ENCODE measurements at places on chromosomes 7 and 10.

DNA sequence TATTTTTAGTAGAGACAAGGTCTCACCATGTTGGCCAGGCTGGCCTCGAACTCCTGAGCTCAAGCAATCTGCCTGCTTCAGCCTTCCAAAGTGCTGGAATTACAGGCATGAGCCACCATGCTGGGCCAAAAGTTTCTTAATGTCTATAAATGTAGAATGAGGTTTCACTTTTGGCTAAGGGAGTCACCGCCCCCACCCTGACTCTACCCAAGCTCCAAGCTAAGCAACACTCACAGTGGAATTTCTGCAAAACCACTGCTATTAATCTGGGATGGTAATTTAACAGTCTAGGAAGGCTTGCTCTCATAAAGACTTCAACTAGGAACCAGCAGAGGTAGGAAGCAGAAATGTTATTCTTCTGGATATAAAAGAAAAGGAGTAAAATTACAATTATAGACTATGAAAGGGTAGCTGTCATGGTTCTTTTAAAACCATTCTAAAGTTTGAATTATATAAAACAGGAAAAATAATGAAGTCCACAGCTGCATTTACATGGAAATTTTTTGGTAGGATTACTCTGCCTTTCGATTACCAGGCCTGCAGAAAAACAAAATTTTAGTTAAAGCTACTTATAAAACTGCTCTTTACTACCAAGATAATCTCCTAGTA, 211.6 kb downstream of the SFMBT2 start:
- DNase-seq: no peak

GRCh38 chr10:35940141-35941041, 298.3 kb upstream of the FZD8 start:
- DNase-seq: no peak

GRCh38 chr10:42988069-42988468, 88.8 kb upstream of the RET start:
- DNase-seq: no peak

DNA sequence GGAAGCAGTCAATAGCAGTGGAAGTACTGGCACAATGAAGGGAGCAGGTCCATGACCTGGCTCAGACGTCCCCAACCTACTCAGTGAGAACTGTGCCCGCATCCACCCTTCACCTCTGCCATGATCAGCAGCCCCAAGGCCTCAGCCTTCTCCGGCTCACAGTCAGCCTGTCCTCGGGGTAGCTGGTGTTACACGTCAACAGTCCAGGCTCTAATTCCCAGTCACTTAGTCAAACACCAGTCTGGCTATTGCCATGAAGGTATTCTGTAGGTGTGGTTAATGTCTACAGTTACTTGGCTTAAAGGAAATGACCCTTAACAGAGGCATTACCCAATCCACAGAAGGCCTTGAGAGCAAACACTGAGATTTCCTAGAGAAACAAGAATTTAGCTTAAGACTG, 49.1 kb downstream of the GRB10 start:
- no peak for DNase-seq

DNA sequence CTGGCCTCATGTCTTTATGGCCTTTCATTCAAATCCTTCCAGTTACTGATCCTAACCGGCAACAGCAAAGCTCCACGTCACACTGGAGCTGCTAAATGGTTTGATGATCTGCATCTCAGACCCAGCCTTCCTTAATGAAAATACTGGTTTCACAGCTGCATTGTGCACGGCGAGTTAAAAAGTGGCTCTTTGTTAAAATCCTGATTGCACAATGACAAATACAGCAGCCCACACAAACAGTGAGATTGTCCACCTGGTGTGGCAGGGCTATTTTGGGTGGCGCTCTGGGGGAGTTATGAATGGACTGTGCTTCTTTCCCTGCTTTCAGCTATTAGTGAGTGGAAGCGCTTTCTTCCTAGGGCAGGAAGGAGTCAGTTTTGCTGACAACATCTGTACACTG, 63.4 kb upstream of the C1QL3 start:
- no peak for DNase-seq

DNA sequence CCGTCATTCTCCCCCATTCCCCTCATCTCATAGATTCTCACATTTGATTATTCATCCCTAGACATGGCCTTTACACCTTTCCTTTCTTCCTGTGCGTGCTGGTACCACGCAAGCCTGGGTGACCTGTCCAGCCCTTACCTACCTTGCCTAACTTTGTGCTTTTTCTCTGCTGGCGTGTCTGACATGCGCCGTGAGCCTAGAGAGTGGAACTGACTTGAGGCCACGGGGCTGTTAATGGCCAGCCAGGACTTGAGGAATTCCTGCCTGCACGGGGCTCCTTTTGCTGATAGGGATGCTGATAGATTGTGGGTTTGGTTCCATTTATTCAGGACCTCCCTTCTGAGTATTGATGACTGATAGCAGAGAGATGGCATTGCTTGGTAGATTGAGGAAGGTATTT, 134.2 kb downstream of the DOCK1 start:
- DNase-seq: no peak

DNA sequence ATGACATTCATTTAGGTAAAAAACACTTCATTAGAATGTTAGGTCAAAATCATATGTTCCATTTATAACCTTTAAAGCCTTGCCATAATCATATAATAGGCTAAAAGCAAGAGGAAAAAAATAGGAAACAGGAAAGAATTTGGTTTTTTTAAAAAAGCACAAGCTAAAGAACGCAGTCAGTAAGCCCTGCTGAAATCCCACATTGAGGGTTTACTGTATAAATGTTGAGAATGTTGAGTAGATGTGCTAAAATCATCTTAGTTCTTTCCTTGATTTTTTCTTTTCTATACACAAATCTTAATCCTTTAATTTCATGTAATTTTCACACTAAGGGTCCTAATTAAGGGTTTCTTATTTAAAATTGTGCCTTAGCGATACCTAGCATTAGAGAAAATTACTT, 133.0 kb downstream of the TSPAN12 start:
- DNase-seq: no peak

GRCh38 chr10:124225467-124226270, 132.3 kb upstream of the CHST15 start:
- DNase-seq: no peak

DNA sequence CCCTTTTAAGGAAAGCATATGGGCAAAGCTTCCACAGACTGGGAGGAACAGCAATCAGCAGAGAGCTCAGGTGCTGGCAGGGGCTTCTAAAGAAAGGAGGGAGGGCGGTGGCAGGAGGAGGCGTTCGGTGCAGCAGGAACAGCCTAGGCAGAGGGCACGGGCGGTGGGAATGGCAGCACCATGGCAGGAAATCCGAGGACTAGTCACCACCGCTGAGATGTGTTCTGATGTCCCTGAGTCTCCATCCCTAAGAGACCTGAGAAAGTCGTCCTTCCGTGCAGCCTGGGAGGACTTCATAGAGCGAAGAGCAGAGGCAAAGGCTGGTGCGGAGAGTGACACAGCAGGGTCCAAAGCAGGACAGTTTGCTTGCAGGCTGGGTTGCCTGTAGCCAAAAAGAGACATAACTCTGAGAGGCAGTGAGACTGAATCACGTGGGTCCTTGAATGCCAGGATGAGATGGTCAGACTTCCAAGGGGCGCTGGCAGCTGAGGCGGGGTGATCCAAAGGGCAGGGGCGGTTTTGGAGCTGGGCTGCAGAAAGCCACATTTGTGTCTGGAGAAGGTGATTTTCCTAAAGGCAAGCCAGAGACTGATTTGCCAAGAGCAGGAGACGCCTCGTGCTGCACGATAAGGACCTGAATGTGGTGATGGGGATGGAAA, 35.8 kb upstream of the GRID1 start:
- DNase-seq: no peak

DNA sequence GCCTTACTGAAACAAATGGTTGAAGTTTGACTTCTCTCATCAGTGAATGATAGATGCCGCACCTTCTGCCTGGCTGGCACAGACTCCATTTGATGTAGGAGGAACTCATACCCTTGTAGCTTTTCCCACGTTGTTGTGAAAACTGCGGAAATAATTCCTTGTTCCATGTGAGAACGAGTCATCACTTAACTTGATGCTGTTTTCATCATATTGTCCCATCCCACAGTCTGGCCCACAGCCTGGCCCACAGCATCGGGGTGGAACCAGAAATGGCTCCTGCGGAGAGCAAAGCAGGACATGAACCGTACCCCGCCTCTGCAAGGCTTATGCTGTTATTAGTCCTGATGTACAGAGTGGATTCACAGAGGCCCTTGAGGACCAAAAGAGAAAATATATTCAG, 587.0 kb downstream of the SDK1 start:
- DNase-seq: no peak

GRCh38 chr7:34831436-34831835, 173.4 kb downstream of the NPSR1 start:
- DNase-seq: no peak

DNA sequence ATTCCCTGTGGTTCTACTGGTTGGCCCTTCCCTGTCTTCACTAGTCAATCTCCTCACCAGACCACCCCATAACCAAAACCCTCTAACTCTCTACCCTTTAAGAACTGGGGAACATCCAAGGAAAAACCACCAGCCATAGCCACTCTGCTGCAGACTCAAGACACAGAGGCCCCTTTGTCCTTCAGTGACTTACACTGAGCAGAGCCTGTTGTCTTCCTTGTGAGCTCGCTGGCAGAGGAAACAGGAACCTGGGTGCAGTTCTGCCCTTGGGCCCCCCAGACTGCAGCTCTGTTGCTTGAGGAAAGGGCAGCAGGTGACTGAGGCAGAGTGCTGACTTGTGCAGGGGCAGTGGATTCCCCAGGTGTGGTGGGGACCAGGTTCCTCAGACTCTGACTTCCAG, 30.6 kb downstream of the ZC3HAV1 start:
- DNase-seq: no peak

GRCh38 chr10:99975942-99976809, 33.6 kb downstream of the DNMBP start:
- DNase-seq: no peak

DNA sequence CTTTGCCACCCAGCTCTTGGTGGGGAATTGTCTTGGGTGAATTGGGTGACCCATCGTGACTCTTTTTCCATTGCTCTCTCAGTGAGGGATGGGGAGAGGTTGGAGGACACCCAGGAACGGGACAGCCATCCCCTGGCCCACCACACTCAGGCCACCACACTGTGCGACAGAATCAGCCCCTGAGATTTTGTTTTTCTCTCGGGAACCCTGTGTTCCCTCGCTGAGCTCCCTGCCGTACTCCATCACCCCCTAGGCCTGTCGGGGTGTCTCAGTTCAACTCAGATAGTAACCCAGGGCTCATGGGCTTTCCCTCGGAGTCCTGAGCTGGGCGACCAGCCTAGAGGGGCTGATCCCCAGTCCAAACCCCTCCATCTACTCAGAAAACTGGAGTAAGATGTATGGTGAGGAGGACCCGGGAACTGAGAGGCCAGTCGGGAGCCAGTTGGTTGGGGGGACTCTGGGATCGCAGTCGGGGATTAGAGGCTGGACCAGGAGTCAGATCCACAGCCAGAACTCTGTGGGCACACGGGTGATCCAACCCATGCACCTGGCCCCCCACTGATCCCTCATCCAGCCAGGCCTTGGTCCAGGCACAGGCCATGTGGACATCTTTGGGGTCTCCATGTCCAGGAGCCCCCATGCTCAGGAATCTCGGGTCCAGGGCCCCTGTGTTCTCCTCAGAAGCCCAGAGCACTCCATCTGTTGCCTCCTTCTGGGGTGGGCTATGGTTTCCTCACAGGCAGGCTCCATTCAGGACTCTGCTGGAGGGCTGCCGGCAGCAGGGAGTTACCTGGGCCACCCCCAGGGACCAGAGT, 9.3 kb downstream of the CRYGN start:
- no peak for DNase-seq

- DNase-seq: no peak
Measured at GRCh38 chr7:81638198-81638597, 131.6 kb downstream of the HGF start.

DNA sequence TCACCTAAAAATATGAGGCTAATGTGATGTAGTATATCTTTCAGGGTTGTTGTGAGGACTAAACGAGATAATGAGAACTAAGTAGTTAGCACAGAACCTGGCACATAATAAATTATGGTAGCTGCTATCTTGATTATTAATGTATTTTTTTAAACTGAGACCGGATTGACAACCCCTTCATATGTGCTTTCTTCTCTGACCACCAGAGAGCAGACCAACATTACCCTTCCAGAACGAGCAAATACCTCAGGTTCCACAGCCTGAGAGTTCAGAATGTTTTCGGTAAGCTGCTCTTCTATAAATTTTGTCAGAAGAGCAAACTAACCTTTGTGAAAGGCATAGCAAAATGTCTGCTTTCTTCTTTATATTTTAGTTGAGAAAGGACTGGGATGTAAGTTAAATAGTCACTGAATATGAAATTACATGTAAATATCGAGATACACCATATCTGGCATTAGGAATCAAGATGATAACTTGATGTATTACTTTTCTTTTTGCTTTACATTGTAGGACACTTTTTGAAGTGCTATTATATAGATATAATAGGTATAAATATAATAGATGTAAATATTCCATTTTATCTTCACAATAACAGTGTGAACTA, 13.6 kb upstream of the BPGM start:
- no peak for DNase-seq

- DNase-seq: no peak
Measured at GRCh38 chr10:5040781-5041470, 37.3 kb upstream of the AKR1C2 start.

GRCh38 chr10:127877699-127878098, 15.0 kb downstream of the CLRN3 start:
- no peak for DNase-seq

GRCh38 chr10:118958984-118959925, 70.3 kb upstream of the NANOS1 start:
- no peak for DNase-seq

- no peak for DNase-seq
Measured at GRCh38 chr7:67512481-67512880, 515.8 kb downstream of the TYW1 start.

DNA sequence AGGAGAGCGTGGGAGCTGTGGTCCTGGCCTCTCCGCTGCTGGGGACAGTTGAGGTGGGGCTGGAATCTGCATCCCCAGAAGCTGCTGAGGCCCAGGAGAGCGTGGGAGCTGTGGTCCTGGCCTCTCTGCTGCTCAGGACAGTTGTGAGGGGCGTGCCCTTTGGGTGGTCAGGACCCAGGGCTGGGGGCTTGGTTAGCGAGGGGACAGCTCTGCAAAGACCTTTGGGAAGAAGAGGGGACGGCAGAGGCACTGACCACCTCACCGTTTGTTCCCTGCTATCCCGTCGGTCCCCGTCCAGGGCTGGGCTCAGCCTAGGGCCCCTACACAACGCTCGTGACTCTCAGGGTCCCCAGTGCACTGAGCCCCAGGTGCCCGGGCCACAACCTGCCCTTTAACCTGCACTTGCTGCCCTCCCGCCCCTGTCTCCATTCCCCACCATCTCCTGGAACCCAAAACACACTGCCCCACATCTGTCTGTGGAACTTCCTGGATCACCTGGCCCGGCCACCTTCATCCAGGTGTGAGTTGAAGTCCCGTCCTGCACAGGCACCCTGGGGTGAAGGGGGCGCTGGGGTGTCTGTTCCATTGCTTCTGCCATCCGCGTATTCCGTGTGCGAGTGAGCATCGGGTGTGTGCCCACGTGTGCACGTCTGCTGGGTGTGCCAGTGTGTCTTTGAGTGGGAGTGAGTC, 14.1 kb downstream of the FOXL3 start:
- DNase-seq: no peak

DNA sequence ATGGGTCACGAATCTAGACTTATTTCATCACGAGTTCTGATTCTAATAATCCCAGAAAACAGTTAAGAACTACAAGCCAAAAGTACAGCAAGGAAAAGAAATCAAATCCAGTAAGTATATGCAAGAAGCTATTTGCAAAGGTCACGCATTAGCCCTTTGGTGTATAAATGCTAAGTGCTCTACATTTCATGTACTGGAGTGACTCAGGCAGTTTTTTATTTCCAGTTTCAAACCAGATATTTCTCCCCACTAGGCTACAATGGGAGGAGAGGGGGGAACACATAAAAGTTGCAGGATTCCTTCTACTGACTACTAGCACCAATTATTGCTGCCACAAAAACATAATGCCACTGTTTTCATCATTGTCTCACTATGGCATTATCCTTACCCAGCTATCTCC, 148.0 kb downstream of the NRCAM start:
- no peak for DNase-seq
